NCI-H2081 treated with DMSO at 0.1 percent for 48 hours (cell line): ENCODE measurements at places on chromosomes 6 and 20.

DNA sequence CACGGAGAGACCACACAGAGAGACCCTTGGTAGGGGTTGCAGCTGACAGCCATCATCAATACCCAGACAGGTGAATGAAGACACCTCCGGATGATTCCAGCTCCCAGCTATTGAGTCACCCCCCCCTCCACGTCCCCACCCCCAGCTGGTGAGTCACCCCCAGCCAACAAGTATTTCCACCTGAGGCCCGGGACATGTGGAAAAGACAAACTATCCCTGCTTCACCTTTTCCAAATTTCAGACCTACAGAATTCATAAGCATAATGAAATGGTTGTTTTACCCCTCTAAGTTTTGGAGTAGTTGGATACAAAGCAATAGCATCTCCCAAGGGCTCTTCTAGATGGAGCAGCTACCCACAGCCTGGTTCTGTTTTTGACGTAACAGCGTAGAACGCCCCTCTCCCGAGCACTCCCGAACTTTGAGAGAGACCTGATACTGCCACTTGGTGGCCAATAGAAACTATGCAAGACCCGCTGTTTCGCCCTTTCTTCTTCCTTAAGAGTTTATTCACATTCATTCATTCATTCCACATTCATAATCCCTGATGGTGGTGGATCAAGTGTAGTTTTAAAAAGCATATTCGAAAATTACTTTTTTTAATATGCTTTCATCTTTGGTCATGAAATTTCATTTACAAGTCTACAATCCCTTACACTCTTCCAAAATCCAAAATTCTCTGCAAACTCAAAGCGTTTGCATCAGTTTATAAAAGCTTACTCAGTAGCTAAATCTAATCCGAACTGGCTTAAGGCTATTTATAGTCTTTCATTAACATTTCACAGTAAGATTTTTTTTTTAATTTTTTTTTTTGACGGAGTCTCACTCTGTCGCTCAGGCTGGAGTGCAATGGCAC, 15.1 kb upstream of the PPP1R16B start:
- DNase-seq: peak; percentile 7

GRCh38 chr6:160344271-160344670, 3.9 kb upstream of the SLC22A3 start:
- DNase-seq: no peak

DNA sequence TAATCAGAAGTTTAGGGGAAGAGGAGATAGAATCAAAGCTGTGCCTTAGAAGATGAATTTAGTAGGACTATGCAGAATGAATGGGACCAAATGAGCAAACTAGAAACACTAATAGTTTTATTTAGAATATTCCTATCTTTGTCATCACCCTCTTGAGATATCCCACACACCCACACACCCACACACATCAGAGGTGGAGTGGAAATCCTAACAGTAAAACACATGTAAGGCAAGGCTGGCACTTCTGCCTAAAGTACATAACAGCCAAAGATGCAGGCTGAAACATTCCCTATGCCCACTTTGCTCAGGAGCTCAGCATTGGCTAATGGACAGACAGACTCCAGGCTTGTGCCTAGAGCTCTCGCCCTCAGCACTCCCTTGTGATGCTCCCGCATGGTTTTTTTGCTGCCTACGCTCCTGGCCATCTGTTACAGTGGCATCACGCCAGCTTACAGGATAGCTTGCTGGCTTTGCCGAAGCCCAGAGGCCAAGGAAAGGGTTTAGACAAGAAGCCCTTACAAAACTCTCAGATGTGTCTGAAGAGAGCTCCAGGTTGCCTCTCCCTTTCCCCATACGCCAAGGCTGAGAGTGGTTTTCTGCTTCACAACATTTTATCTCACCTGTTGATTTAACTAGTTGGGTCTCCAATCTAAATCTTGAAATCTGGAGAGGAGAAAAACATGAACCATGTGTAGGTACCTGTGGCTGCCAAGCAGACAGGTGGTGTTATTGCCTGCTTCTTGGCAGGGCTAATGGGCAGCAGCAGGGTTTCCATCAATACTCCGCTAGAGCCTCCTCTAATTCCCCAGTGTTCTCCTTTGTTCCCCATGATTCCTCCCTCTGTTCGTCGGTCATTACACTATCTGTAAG, 282.6 kb upstream of the ID4 start:
- DNase-seq: peak; percentile 74

DNA sequence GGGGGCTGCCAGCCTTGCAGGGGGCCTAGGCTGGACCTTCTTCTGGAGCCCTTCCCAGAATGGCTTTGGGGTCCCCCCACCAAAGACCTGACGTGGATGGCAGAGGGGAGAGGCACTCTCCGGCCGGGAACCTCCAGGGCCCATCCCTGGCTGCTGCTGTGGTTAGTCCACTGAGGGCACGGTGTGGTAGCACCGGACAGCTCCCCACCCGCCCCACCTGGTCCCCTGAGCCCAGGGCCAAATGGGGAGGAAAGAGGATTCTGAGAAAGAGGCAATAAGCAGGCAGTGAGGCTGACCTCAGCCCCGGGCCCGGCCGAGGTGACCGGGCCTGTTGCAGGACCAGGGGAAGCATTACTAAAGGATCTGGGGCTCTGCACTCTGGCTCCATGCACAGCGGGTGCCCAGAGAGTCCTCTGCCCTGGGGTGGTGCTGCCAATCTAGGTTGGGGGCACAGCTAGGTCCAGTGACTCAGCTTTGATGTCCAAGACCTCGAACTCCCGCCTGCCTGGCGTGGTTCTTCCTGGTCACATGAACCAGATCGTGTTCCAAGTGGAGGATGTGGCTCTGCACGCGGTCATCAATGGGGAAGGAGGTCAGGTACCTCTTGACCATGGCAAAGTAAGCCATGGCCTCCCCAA, 2.2 kb downstream of the CENPB start:
- no peak for DNase-seq

DNA sequence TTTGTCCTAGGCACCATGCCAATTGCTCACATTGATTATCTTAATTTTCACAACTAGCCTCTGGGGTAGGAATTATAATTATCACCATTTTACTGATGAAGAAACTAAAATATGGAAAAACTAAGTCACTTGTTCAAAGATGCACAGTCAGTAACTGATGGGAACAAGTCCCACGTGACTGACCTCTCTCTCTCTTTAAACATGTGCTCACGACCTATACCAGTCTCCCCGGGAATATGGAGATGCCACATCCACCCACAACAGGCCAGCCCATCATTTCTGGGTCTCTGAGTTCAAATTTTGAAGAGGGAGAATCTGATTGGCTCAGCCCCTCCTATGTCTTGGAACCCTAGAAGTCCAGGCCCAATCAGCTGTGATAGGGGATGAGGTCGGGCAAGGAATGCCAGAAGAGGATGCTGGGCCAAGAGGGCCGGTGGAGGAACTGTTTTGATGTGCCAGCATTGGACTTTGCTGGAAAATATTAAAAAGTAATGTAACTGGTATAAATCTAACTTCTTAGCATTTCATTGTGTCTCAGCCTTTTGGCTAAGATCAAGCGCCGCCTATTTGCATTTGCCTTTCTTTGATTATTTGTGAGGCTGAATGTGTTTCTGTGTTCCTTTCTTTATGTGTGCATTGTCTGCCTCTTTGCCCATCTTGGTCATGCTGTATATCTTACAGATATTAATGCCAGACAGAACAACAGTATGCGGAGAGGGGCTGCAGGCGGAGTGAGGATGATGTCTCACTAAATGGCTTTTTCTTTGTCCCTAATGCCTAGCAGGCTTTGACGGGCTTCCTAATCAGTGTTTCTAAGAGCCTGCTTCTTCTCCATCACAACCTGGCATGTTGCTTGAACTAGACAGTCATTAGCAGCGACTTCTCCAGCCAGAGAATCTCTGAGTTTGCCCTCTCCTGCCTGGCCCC, 126.6 kb downstream of the VEGFA start:
- DNase-seq: no peak

DNA sequence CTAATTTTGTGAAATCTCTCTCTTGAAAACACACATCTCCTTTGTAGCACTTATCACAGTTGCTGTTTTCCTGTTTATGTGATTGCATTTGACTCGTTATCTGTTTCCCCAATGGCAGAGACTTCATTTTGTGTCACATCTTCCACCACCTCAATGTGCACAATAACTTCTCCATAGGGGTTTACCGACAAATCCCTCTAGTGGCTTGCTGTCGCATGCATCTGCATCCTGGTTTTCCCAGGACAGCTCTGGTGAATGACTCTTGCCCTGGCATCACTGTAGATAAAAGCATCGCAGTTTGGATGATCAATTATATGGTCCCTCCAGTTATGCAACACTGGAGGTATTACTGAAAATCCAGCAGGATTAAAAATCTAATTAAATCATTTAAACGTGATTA, 206.5 kb upstream of the BTBD3 start:
- no peak for DNase-seq

DNA sequence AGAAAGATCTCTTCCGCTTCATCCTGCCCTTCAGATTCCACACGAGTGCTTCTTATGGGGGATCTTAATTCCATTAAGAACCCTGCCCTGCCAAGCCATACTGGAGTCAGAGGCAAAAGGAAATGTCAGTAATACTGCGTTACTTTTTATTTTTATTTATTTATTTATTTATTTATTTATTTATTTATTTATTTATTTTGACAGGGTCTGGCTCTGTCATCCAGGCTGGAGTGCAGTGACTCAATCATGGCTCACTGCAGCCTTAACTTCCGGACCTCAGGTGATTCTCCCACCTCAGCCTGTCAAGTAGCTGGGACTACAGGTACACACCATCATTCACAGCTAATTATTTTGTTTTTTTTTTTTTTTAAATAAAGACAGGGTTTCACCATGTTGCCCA, 79.5 kb downstream of the MYB start:
- no peak for DNase-seq

- no peak for DNase-seq
These were observed 52.8 kb downstream of the FOXC1 start for GRCh38 chr6:1662534-1662933.

GRCh38 chr6:87830907-87831306, 128.9 kb upstream of the AKIRIN2 start:
- DNase-seq: no peak

DNA sequence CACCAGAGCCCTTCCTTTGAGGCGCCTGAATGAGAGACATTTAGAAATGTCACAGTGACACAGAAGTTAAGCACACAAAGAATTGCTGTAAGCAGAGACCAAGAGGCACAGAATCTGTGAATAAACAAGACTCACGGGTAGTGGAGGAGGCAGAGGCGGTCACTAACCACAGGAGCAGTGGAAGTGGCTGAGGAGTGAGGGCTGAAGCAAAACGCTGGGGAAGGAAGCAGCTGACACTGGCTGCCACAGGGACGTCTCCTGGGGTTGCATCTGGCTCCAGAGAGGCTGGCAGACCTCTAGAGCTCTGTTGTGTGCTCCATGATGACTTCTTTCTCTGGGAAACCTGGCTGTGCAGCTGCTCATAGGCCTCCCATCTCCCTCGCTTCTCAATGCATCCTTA, 65.0 kb upstream of the SLC2A12 start:
- no peak for DNase-seq

- DNase-seq: peak; percentile 77
These were observed 17.9 kb downstream of the LAMP5 start for GRCh38 chr20:9532069-9532838.

- no peak for DNase-seq
These were observed 166.8 kb downstream of the DST start for GRCh38 chr6:56475736-56476457.

DNA sequence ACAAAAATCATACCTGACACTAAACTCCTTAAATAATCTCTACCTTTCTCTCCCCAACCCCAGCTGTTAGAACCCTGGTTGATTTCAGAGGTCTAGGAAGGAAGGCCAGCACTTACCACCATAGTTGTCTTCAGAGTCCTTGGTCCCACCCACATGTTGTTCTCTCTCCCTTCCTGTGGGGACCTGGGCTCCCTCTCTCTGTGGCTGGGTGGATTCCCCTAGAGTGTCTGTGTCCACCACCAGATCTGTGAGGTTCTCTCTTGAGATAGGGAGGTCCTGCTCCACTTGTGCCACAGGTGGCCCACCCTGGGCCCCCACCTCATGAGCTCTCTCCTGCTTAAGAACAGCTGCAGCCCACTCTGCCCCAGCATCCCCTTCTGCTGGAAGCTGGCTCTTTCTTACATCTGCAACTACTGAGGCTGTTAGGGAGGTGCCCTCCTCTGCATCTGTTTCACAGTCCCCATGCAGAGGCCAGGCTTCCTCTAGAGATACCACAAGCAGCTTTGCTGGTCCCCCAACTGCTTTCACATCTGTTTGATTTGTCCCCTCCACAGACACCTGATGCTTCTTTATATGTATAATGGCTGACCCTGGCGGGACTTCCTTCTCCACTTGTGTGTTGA, 5.2 kb downstream of the MDC1 start:
- DNase-seq: no peak

DNA sequence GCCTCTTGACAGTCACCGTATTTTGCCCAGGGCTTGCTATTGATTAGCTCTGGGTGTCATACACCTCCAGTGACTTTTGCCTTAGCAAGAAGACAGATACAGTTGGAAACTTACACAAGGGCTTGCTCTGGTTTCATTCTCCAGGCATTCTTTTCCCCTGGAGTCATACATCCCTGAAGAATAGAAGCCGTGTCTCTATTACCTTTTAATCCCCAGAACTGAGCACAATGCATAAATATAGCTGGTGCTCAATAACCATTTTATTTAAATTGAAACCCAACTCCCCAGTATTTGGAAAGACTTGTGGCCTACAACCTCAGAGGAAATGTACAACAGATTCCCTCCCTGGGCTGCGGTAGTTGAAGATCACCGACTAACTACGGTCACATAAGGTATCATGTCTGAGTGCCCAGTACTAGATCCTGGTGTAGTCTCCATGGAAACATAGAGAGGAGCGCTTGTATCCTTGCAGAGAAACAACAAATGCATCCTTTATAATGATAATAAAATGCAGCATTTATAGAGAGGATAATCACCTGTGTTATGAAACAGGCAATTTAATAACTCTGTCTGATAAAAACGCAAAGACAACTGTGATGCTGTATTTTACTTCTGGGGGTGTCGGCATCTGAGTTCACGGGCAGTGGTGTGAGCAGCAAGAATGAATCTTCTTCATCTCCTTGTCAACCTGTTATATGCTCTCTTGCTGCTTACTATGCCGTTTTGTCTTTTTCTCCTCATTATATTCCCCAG, 401.2 kb upstream of the AGPAT4 start:
- no peak for DNase-seq

DNA sequence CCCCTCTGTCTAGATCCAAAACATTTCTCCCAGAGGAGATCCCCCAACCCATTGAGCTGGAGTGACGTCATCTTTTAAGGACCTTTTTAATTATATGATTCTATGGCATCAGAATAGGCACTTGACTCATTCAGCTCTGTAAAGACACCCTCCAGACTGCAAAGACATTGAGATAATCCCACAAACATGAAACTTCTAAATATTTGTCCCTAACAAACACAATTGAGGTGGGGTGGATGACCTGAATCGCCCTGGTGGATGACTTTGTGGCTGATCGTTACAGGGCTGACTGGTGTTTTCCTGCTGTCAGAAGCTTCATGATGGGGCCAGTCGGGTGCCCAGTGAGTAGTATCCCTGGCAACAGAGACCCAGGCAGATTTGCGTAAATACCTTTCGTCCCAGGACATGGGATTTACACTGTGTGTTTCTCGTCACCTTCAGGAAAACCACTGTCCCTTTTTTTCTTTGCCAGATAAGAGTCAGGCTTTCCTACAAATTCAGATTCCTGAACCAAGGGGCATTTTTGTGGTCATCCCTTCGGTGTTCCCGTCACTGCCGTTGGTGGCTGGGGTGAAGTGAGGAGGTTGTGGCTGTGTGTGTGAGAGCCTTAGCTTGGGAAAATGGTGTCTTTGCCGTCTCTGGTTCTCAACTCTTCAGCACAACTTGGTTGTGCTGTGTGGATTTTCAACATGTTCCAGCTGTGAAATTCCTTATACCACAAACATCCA, 5.3 kb upstream of the PCK1 start:
- no peak for DNase-seq
